ENCODE measurements at places on chromosomes 12 and 14. TPM values are rescaled to one million over a fixed set of nuclear protein-coding genes. Genes with fewer than 3 reads are reported as not detected.
A peak's percentile ranks its signal among the peaks of the same experiment; 100 is the strongest.

GRCh38 chr14:32014057-32014456 lies 63.0 kb upstream of the ARHGAP5 start:
- DNase-seq, result no peak

DNA sequence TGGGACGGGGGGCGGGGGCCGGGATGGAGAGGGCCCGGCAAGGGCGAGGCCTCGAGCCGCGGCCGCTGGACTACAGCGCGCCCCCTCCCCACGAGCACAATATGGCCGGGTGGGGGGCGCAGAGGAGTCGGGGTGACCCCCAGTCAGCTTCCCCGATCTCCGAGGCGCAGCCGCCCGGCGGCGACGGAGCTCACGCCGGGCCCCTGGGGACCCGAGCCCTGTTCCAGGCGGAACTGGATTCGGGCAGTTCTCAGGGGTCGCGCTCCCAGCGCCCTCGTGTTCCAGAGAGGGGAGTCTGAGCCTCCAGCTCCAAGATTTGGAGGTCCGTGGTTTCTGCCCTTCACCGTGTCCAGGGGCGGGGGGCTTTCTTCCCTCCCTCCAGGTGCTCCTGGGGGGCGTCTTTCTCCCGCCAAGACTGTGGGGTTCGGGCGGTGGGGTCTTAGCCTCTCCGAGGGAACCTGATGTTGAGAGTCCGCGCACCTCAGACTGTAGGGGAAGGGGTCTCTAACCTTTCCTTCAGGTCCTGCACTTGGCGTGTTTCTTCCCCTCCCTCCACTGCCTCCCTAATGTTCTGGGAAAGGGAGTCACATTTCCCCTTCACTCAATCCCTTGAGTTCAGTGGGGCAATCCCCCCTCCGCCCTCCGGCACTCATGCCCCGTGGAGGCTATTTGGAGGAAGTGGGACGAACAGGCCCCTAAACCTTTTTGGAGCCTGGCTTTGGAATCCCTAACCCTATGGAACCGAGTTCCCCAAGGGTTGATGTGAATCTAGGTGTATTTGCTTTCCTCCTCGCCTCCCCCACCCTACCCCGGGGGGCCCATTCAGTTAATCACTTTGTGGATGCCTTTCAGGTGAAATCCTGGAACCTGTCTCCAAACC lies 584 bp downstream of the ACVR1B start:
- peak; percentile 26 for DNase-seq

Gene NRIP2
- total RNA-seq, result not detected

- DNase-seq, result no peak
These were observed 199.2 kb downstream of the NOVA1 start for GRCh38 chr14:26398616-26399015.

DNA sequence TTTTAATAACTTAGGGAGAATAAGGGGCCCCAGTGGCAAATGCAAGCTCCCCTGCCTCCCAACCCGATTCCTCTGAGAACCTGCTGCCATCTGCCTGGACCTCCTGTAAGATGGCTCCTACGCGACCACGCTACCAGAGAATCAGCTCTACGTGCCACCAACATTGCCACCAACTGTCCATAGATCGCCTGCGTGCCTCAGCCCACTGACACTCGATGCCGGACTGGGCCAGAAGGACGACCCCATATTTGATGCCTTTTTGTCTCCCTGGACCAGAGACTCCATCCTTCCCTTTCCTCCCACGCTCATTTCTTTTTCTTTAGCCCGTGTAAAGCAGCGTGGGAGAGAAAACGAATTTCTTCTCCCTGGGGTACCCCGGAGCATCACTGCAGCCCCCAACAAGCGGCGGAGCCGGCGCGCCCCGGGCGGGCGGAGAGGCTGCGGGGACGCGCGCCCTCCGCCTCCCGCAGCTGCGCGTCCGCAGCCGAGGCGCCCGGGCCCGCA lies 565 bp upstream of the KLHL42 start:
- DNase-seq, result peak; percentile 14

GRCh38 chr14:57492859-57493258 lies 798 bp downstream of the CCDC198 start:
- DNase-seq, result no peak

Gene GPR84
- total RNA-seq, result not detected

- peak; percentile 78 for DNase-seq
These were observed 7.6 kb downstream of the VPS37B start for GRCh38 chr12:122888232-122888752.

DNA sequence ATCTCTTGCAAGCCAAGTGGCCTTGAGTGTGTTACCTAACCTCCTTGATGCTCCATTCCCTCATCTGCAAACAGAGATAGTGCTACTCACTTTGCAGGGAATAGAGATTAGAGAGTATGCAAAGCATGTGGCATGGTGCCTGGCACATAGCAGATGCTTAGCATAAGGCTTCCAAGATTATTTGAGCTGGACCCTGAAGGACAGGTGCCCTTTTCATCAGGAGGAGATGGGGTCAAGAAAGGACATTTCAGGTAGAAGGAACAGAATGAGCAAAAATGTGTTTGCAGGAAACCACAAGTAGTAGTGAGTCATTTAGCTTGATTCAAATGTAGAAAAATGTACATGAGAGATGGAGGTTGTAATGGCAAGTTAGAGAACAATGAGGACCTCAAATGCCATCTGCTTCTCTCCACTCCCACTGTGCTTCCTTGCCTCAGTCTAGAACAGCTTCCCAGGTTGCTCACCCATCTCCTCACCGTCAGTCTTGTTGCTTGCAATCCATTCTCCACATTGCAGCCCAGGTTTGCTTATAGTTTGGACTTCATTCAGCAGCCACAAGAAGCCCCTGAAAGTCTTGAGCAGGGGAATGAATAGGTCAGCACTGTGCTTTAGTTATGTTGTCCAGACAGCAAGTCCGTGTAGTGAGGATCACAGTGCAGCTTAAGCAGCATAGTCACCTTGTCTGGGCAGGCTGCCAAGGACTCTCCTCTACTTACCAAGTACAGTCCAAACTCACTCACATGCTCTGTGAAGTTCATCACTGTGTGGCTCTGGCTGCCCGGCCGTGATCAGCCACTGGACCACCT lies 536.3 kb upstream of the CCDC196 start:
- DNase-seq, result peak; percentile 39

GRCh38 chr12:26017484-26018211 lies 59.2 kb downstream of the RASSF8 start:
- DNase-seq, result no peak

Gene CCDC38
- total RNA-seq, result not detected

DNA sequence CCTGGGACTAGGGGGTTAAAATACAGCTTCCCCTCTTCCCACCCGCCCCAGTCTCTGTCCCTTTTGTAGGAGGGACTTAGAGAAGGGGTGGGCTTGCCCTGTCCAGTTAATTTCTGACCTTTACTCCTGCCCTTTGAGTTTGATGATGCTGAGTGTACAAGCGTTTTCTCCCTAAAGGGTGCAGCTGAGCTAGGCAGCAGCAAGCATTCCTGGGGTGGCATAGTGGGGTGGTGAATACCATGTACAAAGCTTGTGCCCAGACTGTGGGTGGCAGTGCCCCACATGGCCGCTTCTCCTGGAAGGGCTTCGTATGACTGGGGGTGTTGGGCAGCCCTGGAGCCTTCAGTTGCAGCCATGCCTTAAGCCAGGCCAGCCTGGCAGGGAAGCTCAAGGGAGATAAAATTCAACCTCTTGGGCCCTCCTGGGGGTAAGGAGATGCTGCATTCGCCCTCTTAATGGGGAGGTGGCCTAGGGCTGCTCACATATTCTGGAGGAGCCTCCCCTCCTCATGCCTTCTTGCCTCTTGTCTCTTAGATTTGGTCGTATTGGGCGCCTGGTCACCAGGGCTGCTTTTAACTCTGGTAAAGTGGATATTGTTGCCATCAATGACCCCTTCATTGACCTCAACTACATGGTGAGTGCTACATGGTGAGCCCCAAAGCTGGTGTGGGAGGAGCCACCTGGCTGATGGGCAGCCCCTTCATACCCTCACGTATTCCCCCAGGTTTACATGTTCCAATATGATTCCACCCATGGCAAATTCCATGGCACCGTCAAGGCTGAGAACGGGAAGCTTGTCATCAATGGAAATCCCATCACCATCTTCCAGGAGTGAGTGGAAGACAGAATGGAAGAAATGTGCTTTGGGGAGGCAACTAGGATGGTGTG lies 1.9 kb downstream of the GAPDH start:
- DNase-seq, result no peak

- DNase-seq, result peak; percentile 63
These were observed 645 bp downstream of the JDP2 start for GRCh38 chr14:75428230-75429104.
